Activated naive CD4-positive, alpha-beta T cell (primary cell): ENCODE measurements at places on chromosomes 7 and 10.

DNA sequence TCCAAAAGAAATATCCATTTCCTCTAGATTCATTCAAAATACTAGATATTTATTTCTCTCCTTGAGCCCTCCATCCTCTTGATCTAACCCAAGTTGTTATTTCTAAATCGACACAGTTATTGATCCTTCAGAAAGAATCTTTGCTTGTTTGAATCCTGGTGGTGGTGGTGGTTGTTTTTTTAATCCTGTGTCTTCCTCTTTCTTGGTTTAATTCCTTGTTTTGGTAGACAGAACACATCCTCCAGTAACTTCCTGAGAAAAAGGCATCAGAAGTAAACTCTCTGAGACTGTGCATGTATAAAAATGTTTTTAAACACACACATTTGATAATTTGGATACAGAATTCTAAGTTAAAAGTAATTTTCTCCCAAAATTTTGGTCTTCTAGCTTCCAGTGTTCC, 49.9 kb downstream of the SIRT1 start:
- no peak for DNase-seq

GRCh38 chr10:99681553-99681952, 22.2 kb downstream of the ENTPD7 start:
- DNase-seq, result no peak

DNA sequence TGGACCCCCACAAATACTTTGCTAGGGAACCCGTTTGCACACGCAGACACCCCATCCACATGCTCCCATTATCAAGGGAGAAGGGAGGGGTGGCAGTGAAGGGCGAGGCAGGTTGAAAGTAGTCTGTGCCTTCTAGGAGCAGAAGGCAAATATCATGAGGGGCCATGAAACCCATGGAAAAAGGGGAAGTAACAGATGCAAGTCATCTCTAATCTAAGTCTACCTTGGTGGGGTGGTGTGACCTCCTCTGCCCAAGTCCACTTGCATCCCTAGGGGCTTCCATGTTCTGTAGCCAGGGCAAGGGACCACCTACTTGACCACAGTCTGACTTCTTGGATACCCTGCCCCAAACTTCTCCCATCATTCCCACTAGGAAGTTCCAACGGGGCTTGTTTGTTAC, 5.5 kb downstream of the GIMAP6 start:
- DNase-seq, result no peak

DNA sequence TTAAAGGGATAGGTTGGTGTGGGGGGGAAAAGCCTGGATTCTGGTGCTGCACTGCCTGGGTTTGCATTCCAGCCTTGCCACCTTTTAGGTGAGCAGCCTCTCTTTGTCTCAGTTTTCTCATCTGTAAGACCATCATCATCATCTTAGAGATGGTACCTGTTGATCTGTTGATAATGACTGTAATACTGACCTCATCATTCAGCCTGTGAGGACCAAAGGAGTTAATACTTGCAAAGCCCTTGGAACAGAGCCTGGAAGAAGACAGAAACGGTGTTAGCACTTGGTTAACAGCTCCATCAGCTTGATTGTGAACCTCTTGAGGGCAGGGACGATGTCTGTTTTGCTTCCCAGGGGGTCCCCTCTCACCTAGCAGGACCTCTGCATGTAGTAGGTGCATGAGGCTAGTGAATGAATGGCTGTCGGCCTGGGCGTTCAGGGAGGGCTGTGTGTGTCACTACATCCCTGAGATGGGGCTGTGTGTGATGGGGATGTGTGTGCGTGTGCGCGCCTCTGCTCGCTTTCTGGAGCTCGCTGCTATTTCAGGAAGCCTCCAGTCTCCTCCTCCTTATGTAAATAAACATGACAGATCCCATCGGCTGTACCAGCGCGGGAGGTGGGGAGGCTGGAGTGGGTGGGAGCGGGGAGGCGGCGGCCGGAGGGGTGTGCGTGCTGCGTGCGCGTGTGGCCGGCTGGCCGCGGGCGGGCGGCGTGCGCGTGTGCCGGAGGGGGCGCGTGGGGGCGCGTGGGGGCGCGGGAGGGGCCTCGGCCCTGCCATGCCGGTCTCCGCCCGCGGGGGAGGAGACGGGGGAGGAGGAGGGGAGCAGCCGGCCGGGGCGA, 61.2 kb downstream of the NEURL1 start:
- DNase-seq, result no peak

- no peak for DNase-seq
These were observed 14.8 kb downstream of the SMO start for GRCh38 chr7:129203050-129203741.

DNA sequence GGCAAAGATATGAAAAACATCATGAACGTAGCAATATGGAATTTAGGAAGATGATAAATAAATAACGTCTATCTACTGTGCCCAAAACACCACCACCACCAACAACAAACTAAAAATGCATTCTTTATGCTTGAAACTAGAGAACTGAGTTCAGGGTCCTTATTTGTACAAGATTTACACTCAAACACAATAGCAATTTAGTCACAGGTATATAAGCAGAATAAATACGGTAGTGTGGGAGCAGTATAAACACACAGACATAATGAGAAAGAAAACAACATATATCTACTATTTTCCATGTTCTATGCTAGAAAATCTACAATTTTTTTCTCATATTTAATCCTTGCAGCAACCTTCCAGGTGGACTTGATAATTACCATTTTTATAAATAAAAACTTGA, 64.3 kb downstream of the ARL4A start:
- DNase-seq, result no peak
